DMS 273 treated with DMSO at 0.1 percent for 48 hours (cell line): ENCODE measurements at places on chromosomes 4 and X.

DNA sequence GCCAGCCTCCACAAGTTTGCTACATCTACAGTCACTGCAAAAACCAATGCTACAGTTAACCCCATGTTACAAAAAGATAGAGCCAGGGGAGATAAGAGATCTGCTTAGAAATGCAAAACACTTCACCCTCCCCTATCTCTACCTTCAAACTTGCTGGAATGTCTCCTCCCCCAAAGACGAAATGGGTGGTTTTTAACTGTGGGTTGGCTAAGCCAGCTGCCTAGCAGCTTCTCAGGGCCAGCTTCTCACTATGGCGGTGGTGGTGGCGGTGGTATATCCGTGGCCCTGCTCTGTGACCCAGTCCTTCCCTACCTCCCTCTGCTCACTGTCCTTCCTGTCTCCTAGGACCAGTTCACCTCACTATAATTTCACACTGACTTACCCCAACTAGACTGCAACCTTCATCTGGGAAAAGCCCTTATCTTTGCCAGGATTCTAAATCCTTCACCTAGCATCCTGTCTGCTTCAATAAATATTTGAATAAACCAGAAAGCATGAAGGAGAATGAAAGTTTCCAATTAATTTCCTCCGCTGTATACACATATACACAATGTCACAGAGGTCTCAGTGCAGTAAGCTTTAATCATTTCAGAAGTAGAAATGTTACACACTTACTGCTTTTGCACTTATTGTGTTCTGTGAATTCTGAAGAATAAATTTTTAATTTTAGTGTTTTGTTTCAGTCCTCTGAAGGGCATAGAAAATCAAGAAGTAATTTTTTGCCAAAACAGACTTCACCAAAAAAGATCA, 46.3 kb downstream of the SH3KBP1 start:
- no peak for DNase-seq

- peak; percentile 30 for DNase-seq
Observed at GRCh38 chr4:86223472-86223871, 136.4 kb downstream of the MAPK10 start.

DNA sequence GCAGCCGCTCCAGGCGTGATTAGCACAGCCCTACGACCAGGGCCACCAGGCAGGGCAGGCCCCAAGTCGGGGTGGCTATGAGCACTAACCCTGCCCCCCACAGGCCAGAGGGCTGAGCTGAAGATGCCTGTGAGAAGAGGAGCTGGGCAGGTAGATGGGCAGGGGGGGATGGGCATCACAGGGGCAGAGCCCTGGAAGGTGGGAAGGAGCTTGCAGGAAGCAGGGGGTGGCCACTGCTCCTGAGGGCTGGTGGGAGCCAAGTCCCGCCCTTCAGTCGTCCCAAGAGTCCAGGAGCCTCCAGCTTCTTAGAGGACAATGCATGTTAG, 7.3 kb upstream of the MXD4 start:
- no peak for DNase-seq

GRCh38 chrX:38654302-38654701, 93.0 kb downstream of the TSPAN7 start:
- peak; percentile 28 for DNase-seq

GRCh38 chr4:83413676-83414075, 41.9 kb downstream of the HELQ start:
- no peak for DNase-seq

DNA sequence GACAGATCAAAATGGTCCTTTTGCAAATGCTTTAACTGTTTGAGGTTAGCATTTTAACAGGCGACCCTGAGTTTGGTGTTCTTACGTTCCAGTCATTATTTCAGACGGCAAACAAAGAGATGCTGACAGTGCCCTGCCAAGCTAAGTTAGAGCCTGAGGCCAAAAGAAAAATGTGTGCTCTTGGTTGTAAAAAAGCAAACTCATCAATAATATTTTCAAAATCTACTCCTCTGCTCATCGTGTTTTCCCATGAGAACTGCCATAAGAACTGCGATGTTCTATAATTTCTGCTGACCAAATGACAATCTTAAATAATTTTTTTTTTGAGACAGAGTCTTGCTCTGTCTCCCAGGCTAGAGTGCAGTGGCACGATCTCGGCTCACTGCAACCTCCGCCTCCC, 62.7 kb upstream of the BCLAF3 start:
- DNase-seq = no peak

DNA sequence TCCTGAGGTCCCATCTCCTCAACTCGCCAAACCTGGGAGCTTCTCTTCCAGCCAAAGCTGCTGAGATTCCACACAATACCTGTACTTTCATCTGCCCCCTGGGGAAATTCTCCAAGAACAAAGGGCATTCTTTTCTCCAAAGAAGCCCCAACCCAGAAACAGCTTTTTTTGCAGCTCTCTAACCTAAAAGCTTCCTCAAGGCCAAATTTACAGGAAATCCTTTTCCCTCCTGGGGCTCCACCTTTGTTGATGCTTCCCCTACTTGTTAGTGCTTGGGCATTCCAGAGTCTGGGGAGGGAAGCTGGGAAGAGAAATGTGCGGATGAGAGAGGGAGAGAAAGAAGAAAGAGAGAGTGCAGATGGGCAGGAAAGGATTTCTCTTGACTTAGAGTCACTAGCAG, 24.3 kb downstream of the ZBTB33 start:
- DNase-seq = no peak

GRCh38 chr4:12165616-12166015, 736.9 kb upstream of the HS3ST1 start:
- DNase-seq = no peak

- DNase-seq = no peak
Observed at GRCh38 chr4:184506527-184507121, 32.3 kb upstream of the IRF2 start.

GRCh38 chrX:9467751-9468150, 2.9 kb downstream of the TBL1X start:
- no peak for DNase-seq

DNA sequence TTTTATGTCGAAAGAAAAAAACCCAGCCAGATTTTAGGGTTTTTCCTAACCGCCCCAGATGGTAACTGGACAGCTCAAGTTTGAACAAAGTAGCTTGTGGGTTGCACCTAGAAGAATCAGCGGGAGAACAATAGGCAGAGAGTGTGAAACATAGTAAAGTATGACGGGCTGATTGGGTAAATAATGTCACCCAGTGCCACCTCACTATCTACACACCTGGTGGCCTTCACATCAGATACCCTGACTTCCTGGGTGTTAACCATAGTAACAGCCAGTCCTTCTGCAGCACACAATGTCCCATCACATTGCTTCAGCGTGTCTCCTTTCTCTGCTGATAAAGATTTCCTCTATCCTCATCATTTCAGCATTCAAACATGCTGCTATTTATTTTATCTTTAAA, 159.1 kb upstream of the HS3ST1 start:
- no peak for DNase-seq

DNA sequence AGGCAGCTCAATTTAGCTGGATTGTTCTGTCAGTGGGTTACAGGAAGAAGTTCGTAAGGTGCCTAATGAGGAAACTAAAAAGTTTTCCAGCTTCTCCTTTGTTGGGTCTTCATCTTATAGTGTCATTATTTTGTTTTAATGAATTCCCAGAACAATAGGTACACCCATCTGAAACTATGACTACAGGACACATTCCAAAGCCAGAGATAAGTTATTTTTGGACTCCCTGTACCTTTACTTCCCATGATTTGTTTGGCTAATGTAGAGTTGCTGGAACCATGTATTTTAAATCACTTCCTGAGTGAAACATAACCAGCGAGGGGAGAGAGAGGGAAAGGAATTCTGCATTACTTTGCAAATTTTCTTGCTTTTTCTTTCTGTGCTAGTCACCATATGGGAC, 114.0 kb downstream of the CLCN5 start:
- DNase-seq = no peak

- no peak for DNase-seq
Observed at GRCh38 chrX:13535376-13536165, 33.8 kb upstream of the EGFL6 start.

- DNase-seq = no peak
Observed at GRCh38 chrX:9335251-9335650, 129.6 kb upstream of the TBL1X start.

DNA sequence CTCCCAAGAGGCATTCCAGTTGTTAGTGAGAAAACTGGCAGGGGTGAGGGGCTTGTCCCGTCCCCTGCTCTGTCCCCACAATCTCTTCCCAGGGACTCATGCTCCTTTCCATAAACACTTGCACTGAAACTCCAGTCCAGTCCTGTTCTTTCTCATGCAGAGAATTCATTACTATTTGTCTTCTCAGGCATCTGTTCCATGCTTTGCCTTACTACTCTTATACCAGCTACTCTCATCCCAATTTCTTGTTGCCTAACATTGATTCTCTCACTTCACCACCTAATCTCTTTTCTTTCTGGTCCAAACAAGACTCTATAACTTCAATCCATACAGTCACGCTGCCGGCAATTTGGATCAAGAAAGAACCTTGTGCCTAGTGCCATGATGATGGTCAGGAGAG, 97.1 kb upstream of the VEGFC start:
- no peak for DNase-seq

DNA sequence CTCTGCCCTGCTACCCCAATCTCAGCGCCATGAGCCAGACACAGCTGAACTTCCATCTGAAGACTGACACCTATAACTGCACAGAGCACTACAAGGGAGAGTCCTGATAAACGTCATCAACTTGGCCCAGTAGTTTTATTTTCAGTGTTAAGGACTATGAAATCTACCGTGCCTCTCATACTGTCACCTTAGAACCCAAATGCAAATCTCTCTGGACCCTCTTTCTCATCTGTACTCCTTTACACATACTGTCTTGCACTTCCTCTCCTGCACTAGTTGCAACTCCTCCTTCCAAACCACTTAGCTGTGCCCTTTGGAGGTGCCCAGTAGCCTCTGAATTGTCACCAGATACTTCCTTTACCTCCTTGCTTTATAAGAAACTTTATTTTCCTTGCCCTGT, 420.2 kb upstream of the CNKSR2 start:
- DNase-seq = no peak

DNA sequence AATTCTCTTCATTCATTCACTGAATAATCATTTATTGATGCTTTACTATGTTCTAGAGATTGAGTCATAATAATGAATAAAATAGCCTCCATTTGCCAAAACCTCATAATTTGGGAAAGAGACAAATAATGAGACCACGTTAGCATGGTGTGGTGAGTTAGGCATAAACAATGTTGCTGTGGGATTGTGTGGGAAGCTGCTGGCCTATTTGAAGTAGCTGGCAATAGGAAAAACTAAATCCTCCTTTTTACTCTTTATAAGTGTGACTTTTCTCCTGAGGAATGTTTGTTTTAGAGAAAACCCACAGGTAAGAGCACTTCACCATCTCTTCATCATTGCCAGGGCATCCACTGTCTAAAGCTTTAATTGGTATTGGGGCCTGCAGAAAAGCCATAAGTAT, 95.3 kb downstream of the AREG start:
- DNase-seq = no peak

DNA sequence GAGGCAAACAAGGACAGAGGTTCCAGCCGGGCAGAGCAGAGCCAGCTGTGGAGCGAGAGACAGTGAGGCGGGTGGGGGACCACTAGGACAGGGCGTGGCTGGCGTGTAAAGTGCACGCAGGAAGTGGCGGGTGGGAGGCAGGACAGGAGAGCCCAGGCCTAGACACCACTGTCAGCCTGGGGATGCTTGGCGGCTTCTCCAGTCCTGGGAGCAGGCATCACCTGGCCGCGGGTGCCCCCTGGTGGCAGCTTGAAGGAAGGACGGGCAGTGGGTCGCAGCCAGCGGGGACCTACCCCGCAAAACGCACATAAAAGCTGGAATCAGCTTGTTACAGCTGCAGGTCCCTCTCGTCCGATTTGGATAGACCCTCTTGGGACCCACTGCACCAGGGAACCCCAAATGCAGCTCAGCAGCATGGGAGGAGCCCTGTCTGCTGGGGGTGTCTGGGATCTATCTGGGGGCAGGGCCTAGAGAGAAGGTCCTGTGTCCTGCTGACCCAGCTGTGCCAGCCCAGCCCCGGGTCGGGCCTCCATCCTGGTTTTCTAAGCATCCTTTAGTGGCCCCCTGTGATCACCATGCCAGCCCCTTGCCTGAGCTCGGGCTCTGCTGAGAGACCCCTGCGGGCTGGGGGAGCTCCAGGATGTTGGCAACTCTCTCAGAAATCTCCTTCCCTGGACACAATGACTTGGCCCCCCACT, 57.7 kb downstream of the WFS1 start:
- DNase-seq = no peak

DNA sequence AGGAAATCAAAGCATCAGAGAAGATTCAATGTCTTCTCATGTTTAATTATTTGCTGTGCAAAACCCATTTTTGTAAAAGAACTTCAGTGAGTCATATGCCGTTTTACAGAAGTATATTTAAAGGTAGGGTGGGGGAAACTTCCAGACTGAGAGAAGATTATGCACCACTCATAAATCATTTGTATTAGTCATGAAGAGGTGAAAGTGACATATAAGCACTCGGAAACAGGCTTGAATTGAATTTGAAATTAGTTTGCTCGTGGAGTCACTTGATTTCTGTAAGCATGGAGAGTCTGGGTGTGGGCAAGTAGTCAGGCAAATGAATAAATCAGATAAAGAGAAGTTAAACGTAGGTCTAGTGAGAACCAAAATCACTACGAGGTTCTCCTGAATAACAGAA, 335.1 kb downstream of the ANK2 start:
- DNase-seq = no peak

GRCh38 chr4:78624048-78624447, 72.5 kb downstream of the ANXA3 start:
- no peak for DNase-seq

- DNase-seq = no peak
Observed at GRCh38 chr4:155597933-155598451, 68.7 kb upstream of the GUCY1A1 start.

- no peak for DNase-seq
Observed at GRCh38 chr4:75370576-75370975, 143.6 kb downstream of the RCHY1 start.

DNA sequence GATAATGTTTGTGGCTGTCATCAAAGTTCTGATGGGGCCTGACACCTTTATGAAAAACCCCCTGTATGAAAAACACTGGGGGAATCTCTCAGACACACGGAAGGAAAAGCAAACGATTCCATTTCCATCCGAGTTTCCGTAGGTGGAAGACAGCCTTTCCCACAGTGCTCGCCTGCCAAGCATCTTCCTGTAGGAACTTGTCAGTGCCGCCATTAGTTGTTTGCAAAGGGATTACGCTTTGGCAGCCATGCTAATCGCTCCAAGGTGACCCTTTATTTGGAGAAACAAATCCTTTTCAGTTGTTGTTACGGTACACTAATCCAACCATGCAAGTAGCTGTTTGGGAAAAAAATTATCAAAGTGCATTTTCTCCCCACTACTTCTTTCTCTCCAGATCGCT, 44.4 kb upstream of the STOX2 start:
- no peak for DNase-seq

- no peak for DNase-seq
Observed at GRCh38 chr4:152434011-152434410, 101.9 kb downstream of the FBXW7 start.
